ENCODE measurements at places on chromosomes 4 and X.

DNA sequence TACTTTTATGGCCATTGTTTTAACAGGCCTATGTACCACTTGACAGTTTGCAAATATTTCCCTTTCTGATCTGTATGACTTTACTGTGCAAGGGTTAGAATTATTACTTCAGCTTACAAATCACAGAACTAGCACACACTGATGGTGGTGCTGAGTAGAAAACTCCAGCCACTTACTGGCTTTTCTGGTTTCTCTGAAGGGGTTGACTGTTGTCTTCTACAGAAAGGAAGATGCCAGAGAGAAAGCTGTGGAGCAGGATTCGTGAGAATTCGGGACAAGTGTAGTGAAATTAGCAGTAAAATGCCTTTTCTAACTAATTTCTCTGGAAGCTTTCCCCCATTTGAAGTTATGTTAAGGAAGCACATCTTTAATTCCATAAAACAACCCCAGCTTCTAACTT, 46.6 kb upstream of the GK2 start:
- DNase-seq: no peak

GRCh38 chrX:68177542-68177941, 255.8 kb downstream of the OPHN1 start:
- DNase-seq: no peak

- DNase-seq: no peak
These were observed 38.9 kb upstream of the MAMLD1 start for GRCh38 chrX:150324035-150324728.

DNA sequence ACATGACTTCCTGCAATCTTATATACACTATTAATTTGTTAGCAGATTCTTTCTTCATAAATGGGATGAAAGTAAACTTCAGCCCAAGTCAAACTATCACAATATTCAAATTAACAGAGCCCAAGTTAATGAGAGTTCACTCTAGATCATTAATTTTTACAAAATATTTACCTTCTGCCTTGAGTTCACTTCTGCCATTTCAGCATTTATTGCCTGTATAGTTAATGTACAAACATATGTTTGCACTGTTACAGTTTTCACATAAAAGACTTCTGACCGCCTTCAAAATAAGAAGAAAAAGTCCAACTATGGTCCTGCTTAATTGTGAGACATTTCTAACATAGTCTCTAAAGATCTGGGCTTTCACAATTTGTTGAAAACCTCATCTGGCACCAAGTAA, 46.9 kb downstream of the GPC3 start:
- no peak for DNase-seq

GRCh38 chr4:106299977-106300376, 16.0 kb downstream of the TBCK start:
- no peak for DNase-seq

DNA sequence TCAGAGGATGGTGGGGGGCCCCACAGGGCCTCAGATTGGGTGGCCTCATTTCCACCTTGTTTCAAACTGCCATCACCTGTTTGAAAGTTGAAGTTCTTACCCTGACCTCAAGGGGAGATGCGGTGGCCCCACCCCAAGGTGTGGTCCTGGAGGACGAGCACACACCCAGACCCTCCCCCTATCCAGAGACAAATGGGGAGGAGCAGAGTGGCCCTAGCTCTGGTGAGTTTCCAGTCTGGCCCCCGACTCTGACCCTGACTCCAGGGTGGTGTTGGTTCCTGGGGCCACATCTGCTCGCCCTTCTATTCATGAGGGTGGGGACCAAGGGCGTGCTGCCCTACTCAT, 36.3 kb upstream of the ADRA2C start:
- no peak for DNase-seq

DNA sequence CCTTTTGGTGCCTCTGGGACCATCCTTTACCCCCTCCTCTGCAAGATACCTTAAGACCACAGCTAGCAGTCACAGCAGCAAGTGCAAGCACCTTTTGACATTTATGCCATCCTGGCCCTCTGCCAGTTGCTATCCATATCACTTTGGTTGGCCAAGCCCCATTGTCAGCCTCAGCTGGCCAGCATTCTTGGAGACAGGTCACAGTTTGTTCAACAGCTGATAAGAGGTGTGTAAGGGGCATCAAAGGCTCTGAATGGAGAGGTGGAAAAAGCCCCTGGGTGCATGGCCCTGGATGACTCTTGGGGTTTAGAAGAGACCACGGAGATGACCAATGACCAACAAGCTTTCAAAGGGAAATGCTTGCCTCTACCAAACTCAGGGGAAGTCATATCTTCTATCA, 133.6 kb upstream of the MAMLD1 start:
- DNase-seq: no peak

DNA sequence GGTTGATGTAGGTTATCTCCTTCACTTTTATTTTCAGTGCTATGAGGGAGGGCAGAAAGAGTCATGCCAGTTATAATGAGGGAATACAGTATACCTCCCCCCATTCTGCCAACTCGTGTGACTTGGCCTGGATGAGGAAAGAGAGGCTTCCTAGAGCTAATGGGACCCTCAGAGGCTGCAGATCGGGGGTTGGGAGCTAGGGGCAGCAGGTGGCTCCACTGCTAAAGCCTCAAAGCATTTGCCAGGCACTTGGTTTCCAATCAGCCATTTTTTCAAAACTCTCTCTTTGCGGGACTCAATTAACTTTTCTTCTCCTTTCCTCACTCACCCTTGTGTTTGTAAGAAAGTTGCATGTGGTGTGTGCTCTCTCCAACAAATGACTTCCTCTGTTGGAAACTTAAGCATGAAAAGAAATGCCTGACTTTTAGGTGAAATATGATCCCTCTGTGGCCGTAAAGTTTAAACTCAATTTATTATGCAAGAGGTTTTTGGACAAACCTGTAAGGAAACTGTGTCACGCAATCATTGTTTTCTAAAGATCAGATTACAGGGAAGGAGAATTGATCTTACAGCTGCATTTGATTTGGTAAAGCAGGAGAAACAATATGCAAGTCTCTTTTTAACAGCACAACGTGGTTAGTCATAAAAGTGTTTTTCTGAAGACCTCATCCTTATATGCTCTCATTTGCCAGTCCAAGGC, 7.0 kb downstream of the SFRP2 start:
- DNase-seq: no peak

DNA sequence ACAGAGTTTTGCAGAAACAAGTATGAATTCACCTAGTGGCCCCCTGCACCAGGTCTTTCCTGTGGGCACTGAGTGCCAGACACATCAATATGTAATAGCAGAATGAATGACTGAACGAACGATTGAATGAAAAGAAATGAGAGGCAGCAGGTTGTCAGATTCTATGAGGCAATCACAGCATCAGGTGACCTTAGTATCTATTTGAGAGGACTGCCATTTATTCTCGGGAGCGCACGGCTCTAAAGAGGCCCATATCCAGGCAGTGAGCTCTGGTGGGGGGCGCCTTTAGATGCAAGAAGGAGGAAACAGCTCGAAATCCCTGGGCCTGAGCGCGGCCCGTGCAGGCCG, 528 bp upstream of the SLC25A4 start:
- DNase-seq: no peak

GRCh38 chr4:15457406-15458201, 12.1 kb upstream of the CC2D2A start:
- DNase-seq: peak; percentile 12

DNA sequence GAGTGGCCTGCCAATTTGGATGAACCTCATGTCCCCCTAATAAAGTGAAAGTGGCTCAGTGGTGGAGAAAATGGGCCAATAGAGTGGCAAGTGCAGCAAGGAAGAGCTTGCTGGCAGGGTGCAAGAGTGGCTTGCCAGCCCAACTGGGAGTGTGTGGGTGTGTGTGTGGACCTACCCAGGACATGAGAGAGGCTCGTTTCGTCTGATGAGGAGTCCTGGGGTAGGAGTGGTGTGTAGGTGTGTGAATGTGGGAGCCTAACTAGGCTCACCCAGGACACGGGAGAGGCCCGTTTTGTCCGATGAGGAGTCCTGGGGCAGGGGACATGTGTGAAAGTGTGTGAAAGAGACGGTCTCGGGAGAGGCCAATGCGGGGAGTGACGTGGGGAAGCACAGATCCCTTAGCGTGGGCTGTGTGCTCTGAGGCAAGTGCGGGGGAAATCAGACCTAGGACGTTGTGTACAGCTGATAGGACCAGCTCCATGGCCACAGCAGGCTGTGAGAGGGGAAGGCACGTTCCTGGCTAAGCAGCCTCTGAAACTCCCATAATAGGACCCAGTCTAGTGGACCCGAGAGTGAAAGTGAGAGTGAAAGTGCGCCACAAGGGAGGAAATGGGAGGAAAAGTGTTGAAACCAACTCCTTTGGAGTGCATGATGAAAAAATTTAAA, 5.3 kb downstream of the GAGE10 start:
- no peak for DNase-seq

- no peak for DNase-seq
These were observed 94.1 kb upstream of the GALNT7 start for GRCh38 chr4:173074501-173074946.

DNA sequence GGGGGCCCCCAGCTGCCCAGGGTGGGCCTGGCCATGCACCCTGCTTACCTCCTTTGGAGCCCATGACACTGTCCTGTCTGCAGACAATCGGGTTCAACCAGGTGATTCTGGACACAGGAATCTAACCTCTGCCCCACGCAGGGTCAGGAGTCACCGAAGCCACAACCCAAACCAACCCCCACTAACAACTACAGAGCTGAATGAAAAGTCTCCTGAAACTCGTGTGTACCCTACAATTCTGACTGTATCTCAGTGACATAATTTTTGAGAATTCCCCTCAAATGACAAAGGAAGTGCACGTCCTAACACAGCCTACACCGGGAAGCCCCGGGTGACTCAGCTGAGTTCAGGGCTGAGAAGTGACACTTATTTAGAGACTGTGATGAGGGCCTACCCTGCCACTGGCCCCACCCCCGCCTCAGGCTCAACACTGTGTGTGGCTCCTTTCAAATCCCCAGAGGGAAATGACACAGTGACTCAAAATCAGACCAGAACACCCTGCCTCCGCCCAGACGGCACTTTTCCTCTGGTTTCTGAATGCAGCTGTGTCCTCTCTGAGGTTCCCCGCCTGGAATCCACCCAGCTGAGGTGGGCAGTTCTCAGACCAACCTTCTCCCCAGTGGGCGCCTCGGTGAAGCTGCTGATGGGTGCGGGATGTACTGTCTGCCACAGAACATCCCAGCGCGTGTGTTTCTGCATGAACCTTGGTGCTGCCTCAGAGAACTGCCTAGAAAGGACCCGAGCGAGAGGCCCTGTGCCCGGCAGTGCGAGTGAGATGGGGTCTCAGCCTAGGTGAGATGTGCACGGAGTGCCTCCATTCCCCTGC, 9.9 kb downstream of the TNIP2 start:
- no peak for DNase-seq

DNA sequence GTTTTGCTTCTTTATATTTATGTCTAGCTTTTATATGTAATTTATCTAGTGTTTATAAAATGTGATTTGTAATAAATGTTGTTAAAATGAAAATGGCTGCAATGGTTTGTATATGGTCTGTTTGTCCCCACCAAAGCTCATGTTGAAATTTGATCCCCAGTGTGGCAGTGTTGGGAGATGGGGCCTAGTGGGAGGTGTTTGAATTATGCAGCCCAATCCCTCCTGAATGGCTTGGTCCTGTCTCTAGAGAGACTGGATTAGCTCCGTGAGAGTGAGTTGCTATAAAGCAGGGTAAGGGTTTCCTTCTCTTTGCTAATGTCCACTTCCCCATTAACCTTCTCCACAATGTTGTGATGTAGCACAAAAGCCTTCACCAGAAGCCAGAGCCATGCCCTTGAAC, 30.0 kb upstream of the JADE3 start:
- DNase-seq: no peak

DNA sequence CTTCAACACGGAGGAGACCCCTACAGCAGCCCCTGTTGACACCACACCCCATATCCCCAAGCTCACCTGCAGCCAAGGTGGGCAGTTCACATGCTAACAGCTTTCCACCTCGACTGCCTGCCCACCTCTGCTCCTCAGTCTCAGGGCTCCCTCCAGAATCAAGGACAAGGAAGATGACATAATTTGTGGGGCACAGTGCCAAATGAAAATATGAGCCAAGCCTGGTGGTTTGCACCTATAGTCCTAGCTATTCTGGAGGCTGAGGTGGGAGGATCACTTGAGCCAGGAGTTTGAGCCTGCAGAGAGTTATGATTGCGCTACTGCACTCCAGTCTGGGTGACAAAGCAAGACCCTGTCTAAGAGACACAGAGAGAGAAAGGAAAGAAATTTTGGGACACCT, 516.3 kb downstream of the BCOR start:
- no peak for DNase-seq

DNA sequence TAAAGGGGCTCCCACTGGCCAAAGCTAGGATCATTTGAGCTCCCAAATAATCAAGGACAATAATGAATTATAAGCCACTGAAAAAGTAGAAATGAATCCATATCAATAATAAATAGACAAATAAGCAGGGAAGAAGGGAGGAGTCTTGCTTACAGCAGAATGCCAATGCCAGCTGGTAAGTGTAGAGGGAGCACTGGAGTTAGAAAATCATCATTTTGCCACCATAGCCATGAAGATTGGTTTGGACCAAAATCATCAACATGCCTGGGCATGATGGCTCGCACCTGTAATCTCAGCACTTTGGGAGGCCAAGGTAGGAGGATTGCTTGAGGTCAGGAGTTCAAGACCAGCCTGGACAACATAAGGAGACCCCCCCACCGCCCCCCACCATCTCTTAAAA, 20.4 kb upstream of the SH3KBP1 start:
- DNase-seq: no peak

DNA sequence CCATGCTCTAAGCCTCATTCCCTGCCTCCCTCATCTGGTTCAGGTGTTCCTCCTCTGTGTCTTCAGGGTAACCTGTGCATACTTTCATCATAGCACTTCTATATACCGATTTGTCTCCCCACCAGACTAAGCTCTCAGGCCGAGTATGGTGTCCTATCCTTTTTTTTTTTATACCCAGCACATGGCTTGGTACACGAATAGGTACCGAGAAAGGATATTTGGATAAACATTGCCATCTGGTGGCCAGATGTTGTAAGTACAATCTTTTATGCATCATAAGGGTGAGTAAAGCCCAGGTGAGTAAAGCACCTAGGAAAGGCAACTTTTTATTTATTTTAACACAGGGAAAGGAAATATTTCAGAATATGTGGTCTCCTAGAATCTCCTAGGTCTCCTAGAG, 68.4 kb downstream of the MID2 start:
- DNase-seq: peak; percentile 45

DNA sequence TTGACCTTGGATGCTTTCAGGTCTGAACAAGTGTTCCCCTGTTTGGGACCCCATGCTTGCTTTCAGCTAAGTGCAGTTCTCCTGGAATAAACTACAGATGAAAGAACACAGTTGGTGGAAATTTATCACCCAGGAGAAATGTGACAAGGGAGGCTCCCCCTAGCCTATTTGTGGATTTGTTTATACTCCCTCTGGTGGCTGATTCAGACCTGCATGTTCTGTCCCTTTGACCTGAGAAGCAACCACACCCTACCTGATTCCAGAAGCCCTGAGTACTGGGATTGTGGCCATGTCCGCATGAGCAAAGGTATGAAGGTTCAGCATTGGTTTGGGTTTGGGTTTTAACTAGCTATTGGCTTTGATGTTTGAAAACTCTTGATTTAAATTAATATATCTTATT, 440.9 kb downstream of the MID1IP1 start:
- peak; percentile 36 for DNase-seq

DNA sequence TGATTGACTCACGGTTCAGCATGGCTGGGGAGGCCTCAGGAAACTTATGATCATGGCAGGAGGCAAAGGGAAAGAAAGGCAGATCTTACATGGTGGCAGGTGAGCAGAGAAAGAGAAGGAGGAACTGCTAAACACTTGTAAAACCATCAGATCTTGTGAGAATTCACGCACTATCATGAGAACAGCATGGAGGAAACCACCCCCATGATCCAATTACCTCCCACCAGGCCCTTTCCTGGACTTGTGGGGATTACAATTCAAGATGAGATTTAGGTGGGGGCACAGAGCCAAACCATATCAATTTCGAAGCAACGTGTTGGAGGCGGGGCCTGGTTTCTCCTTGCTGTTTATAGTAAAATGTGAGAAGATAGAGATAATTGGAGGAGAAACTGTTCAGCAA, 167.4 kb downstream of the GABRB1 start:
- DNase-seq: no peak
